ENCODE measurements at places on chromosomes 7 and 10.

- no peak for DNase-seq
These were observed 185.2 kb downstream of the DKK1 start for GRCh38 chr10:52499281-52499680.

DNA sequence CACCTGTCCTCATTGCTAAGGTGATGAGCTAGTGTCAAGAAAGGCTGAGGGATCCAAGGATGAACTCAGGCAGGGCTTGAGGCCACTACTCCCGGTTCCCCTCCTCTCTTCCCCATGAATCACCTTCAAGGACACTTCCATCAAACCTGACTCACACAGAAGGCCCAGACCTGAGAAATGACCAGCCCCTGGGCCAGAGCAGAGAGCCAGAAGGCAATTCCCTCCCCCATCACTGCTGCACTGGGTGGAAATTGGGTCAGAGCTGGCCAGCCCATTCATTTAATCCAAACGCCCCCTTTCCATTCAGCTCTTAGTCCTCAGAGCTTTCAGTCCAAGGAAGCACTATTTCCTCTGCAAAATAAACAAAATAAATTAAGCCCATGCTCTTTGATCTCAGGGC, 182.0 kb downstream of the KCNMA1 start:
- no peak for DNase-seq

DNA sequence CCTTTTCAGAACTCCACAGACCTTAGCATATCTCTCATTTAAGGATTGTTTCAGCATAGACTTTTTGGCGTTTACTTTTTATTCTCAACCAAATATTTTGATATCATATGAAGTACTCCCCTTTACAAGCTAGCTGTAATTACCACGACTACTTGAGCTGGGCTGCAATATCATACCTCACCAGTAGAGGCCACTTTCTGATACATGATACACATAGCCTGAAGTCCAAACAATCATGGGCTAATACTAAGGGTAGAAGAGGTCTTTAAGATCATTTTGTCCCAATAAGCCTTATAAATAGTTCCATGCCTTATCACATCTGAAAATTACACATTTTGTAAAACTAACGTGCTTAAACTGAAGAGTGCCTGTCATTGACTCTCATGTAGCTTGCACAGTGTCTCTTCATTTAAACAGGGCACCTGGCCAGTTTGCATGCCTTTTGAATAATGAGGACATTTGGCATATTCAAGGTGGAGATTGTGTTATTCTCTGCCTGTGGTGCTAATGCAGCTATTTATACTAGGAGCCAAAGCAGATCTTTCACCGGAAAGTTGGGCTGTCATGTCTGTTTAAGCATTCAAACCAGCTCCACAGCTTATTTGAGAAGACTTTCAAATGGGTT, 403.7 kb upstream of the ZMIZ1 start:
- DNase-seq, result no peak

- no peak for DNase-seq
These were observed 299.4 kb downstream of the SNX13 start for GRCh38 chr7:17640730-17641377.

- DNase-seq, result no peak
These were observed 950 bp upstream of the GCC1 start for GRCh38 chr7:127586346-127586745.

- DNase-seq, result no peak
These were observed 77.4 kb downstream of the LRMDA start for GRCh38 chr10:75508814-75509306.

- DNase-seq, result no peak
These were observed 17.5 kb upstream of the CLIP2 start for GRCh38 chr7:74271742-74272141.

DNA sequence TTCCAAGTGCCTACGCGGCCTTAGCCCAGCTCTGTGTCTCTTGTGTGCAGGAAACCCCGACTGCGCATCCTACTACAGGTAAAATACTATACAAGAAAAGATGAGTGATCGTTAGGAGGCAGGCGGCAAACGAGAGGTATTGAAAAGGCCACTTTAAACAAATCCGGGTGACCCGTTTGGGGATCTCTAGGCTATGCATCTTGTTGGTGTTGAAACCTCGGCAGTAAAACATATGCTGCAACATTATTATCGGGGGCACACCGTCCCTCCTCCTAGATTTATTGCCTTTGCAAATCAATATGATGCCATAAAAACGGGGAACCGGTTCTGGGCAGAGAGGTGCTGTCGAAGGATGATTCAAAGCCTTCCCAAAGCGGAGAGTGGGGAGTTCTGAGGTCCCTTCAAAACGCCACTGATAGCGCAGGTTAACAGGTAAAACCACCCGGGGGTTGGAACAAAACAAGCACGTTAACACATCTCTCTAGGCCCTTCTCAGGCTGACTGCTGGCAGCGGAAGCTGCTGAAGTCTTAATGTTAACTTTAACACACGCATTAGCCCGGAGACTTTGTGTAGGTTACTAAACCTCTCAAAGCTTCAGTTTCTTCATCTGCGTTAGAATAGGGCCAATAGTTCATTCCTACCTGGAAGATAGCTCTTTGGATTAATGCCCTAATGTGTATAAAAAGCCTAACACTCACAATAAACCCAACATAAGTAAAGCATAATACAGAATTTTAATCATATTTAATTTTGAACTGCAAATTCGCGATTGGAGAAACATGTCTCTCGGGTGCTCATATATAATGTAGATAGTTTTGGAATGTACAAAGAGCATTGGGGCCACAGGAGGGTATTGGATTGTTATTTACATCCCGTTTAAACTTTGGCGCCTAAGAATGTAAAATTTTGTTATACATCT, 2.6 kb upstream of the TBX20 start:
- no peak for DNase-seq

DNA sequence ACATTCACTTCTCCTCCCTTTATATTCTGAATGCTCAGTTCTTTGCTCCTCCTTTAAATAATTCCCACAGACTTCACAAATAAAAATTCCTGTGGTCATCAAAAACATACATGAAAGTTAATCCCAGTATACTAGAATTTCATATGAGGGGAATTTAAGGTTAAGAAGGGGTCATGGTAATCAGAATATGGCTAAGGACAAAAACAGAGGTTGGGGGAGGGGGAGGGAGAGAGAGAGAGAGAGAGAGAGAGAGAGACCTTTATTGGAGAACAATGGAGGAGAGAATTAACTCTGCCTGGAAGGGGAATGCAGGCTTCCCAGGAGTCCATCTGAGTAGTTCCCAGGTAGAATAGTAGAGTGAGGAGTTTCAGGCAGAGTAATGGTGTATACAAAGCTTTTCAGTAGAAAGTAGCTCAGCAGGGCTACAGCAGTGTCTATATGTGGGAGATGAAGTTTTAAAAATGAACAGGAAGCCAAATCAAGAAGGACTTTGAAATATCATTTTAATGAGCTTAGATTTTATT, 5.2 kb upstream of the CUBN start:
- DNase-seq, result no peak

DNA sequence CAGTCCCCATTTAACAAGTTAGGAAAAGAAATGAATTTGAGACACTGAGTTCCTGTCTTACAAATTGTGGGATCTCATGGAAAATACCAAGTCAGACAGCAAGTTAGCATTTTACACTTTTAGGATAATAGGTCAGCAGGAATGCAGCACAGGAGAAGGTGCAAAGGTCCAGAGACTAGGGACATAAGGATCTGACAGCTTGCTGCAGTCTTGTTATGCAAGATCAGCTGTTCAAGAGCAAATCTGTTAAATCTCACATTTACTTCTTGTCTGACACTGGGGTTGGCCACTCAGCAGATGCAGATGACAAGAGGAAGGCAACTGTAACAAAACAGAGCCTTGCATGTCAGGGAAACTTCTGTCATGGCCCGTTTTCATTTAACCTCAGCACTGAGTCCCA, 239.6 kb downstream of the PHF14 start:
- DNase-seq, result no peak

DNA sequence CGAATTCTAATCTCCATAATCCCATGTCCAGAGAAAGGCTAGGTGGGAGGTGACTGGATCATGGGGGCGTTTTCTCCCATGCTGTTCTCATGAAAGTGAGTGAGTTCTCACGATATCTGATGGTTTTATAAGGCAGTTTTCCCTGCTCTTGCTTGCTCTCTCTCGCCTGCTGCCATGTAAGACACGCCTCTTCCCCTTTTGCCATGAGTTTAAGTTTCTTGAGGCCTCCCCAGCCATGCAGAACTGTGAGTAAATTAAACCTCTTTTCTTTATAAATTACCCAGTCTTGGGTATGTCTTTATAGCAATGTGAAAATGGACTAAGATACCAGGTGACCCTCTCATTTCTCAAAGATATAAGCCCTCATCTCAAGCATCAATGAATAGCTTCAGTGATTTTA, 1.1 kb upstream of the ACTA2 start:
- DNase-seq, result no peak

DNA sequence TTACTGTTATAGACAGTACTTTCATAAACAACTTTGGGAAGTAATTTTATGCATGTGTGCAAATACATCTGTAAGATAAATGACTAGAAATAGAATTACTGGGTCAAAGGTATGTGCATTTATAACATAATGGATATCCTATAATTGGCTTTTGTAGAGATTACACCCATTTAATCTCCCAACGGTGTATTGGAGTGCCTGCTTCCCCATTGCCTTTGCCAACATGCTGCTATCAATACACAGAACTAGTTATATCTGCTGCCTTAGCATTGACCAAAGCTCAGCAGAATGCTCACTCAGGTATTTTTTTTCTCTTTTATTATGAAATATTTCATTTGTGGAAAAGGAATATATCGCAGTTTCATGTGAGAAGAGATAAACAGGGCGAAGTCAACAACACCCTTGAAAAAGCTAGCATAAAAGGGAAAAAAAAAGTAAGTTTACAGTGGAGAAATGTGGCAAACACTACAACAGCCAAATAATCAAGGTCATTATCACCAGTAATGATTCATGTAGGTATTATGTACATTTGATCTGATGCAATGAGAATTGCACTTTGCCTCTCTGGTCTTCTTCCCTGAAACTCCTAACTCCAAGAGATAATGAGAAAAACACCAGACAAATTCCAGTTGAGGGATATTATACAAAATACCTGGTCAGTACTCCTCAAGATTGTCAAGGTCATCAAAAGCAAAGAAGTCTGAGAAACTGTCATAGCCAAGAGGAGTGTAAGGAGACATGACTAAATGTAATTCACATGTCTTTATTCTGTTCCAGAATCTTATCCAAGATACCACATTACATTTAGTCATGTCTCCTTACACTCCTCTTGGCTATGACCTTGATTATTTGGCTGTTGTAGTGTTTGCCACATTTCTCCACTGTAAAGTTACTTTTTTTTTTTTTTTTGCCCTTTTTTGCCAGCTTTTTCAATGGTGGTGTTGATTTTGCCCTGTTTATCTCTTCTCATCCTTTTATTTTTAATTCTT, 36.8 kb downstream of the MARCHF5 start:
- no peak for DNase-seq

DNA sequence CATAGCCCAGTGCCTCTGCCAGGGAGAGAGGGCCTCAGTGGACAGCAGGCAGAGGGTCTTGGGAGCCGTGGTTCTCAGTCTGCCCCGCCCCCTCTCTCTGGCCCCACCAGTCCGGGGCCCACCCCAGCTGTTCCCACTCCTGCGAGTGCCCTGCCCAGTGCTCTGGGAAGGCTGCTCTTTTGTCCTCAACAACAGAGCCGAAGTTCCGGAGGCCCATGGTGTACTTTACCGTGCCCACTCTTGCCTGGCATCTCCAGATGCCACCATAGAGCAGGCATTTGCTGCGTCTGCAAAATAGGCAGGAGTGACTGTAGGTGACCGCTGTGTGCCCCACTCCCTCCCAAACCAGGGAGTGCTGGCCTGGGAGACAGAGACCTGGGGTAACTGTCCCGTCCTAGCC, 29.3 kb upstream of the PCBD1 start:
- DNase-seq, result no peak

DNA sequence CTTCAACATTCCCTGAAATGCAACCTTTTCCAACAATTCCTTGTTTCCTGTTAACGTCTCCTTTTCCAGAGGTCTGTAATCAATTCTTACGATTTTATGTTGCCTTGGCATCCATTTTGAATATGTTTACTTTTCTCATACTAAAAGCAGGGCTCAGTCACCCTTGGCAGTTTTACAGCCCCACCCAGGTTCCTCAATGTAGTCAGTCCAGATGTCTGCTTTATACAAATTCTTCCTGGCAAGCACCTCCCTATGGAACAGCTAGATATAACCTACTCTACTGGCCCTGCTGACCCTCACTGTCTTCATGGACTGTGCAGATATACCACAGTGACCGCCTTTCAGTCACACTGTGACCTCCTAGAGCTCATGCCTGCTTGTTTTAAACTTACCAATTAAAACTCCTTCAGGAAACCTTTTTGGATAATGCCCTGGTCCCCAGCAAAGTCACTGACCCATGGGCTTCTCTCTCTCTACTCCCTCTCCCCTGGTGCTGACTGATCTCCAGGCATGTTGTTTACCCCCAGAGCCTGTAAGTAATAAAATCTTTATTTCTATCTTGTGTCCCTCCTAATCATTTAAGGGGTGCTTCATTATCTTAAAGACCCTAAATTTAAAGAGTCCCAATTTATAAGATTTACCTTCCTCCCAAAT, 147.1 kb upstream of the STEAP1 start:
- no peak for DNase-seq

DNA sequence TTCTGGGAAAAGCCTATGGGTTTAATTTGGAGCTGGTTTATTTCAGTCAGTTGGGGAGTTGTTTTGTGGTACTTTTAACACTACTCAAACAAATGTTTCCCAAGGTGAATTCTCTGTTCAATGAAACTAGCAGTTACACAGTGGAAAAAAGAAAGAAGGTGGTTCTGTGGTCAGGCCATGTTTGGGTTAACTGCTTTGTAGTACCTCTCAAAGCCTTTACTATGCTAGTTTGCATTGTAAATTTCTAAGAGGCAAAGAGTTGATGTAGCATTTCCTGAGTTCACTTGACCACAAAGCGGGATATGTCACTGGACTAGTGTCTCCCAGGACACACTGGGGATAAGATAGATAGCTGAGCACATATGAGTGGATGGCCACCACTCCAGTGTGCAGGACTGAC, 145.4 kb downstream of the KIF20B start:
- no peak for DNase-seq

DNA sequence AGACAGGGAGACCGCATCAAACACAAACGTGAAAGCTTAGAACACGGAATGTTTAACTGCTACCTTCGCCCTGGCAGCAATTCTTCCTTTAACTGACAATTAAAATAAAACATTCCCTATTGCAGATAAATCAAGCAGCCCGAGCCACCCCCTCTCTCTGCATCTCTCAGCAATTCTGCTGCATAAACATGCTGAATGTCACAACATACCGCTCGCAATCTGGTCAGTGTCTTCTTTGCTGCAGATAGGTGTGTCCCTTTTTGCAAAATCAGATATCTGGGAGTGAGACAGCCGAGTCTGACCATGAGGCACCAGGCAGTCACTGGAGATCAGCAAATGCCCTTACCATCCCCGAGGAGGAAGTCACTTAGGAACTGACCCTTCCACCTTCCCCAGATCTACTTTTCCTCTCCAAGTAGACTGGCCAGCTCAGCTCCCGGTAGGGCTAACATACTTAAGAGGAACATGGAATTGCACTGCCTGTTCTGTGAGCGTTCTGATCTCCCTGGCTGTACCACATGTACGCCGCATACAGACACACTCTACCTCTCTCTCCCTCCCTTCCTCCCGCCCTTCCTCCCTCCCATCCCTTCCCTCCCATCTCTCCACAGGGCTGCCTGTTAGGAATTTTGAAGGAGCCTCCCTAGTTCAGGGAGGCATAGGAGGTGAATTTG, at the start of gene FRMD4A:
Gene FRMD4A, minus strand, starts transcription at position 537 of the 674 bp plus-strand sequence.
- DNase-seq, result no peak
